AG04449 (cell line): ENCODE measurements at places on chromosomes 5 and 9.

DNA sequence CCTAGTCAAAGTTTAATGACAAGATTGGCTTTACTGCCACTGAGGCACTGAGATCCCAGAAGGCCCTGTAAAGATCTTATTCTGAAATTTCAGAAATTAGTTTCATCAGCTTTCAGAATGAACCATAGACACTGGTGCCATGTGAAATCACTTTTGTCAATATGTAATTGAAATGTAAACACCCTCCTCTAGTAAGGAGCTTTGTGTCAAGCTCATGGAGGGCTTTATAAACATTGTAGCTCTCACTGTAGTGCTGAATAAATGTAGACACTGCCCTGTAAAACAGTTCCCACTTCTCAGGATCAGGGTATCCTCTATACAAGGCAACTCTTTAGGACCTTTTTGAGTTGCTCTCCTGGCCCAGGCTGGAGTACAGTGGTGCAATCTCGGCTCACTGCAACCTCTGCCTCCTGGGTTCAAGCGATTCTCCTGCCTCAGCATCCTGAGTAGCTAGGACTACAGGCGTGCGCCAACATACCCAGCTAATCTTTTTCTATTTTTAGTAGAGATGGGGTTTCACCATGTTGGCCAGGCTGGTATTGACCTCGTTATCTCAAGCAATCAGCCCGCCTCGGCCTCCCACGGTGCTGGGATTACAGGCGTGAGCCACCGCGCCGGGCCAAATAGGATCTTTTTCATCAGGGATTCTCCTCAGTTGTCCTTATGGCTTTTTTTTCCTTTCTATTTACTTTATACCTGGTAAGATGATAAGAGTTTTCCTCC lies 1823.9 kb upstream of the CDH9 start:
- no peak for DNase-seq

DNA sequence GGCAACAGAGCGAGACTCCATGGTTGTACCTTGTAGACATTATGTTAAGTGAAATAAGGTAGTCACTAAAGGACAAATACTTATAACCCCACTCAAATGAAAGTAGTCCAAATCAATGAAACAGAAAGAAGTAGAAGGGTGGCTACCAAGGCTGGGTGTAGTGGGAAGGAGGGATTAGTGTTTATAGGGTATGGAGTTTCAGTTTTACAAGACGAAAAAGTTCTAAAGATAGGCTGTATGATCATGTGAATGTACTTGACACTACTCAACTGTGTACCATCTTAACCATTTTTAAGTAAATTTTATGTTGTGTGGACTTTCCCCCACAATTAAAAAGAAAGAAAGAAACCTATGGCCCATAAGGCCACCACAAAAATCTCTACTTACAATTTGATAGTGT lies 32.2 kb downstream of the ALDH7A1 start:
- no peak for DNase-seq

GRCh38 chr5:67680099-67680498 lies 483.5 kb upstream of the CD180 start:
- DNase-seq: no peak

GRCh38 chr5:150108711-150109514 lies 22.6 kb upstream of the CSF1R start:
- no peak for DNase-seq

DNA sequence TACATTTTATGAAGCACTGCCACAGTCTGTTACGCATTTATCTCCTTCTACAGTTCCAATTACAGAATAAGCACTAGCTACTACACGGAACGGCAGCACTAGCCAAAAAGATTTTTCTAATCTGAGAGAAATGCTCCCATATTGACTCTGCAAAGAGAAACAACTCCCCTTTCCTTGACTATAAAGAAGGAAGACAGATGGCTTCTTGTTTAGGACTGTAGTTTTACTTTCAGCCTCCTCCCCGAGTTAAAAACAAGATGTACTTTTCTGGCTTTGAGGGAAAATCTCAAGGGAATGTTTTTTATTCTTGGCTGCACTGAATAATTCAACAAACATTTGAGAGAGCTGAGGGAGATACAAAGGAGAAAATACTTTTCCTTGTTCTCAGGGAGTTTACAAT lies 1.9 kb upstream of the SLC44A1 start:
- no peak for DNase-seq

GRCh38 chr9:19087106-19088000 lies 15.4 kb downstream of the HAUS6 start:
- DNase-seq: no peak

- DNase-seq: no peak
Measured at GRCh38 chr5:139141446-139142204, 56.5 kb downstream of the SIL1 start.

DNA sequence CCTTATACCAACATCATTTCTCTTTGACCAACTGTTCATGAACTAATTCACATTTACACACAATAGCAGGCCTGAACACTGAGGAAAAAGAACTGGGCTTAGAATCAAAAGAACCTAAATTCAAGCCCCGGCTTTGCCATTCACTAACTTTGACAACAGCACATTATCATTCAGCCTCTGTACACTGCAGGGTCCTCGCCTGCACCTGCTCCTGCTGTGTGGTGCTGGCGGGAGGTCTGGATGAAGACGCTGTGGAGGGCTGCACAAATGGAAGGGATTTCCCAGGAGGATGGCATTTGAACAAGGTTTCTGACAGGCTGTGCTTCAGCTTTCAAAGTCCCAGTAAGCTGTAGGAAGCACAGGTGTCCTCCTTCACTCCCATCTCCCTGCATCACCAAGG lies 151.2 kb downstream of the ZDHHC21 start:
- no peak for DNase-seq

DNA sequence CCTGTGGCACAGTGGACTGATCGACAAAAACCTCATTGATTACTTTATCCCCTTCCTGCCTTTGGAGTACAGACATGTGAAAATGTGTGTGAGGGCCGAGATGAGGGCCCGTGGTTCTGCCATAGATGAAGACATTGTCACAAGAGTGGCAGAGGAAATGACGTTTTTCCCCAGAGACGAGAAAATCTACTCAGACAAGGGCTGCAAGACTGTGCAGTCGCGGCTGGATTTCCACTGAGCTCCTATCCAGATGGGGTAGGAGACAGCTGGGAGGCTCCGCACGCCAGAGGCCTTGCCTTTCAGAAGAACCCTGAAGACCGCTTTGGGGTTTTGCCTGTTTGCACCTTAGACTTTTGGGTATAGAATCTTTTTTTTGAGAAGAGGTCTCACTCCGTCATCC lies 6.4 kb downstream of the TOR1B start:
- DNase-seq: no peak

- peak; percentile 19 for DNase-seq
Measured at GRCh38 chr5:164052536-164053093, 547.2 kb downstream of the MAT2B start.

GRCh38 chr5:138927979-138928378 lies 52.8 kb upstream of the LRRTM2 start:
- DNase-seq: no peak

DNA sequence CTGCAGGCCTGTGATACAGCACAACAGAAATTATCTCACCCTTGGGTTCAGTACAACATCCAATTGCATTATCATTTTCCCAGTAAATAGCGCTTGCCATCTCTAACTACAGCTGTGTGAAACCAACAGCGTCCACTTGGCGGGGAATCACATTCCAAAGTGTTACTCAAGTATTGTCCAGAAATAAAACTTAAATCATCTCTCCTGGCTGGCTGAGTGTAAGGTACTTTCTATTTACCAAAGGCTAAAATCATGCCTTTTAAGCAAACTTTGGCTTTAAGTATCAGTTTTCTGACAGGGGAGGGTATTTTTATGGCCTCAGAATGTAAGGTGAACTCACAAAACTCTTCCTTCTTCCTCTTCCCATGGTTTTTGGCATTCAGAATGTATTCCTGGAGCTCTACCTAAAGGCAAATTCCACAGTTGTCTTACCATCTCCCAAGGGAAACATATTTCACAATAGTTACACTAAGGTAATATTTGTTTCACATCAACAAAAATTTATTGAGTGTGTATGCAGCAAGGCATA lies 205.6 kb upstream of the MPDZ start:
- no peak for DNase-seq

DNA sequence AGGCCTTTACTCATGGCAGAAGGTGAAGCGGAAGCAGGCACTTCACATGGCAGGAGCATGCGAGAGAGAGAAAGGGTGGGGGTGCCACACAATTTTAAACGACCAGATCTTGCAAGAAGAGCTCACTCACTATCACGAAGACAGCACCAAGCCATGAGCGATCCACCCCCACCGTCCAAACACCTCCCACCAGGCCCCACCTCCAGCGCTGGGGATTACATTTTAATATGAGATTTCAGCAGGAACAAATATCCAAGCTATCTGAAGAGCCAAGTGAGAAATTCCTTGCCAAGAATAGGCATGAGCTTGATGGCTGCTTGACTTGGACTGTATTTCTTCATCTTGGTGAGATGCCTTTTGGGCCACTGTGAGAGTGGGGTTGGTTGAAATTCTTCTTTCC lies 88.0 kb downstream of the PDZD2 start:
- DNase-seq: no peak

DNA sequence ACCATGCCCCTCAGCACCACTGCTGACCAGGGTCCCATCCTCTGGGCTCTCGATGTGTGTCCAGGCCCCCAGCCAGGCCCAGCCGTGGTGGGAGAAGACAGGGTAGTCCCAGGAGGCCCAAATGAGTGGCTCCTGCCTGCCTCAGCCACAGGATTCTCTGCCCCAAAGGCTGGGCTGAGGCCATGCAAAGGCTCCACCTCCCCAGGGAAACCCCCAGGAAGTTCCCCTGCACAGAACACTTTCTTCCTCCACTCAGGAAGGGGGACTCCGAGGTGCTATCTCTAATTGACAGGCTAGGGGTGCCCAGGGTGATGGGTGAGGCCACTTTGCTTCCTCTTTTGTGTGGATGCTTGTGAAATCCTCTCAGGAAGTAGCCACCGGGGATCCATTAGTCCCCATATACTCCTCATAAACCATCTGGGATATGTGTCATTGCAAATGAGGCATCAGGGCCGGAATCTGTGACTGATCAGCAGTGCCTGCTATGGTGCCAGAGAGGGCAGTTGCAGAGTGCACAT lies 23.1 kb upstream of the TDRD7 start:
- no peak for DNase-seq

GRCh38 chr5:64505769-64506566 lies at the start of gene RGS7BP:
Gene RGS7BP, plus strand, starts transcription at chr5:64506015. Its CDS starts 610 bp downstream, at chr5:64506625.
- no peak for DNase-seq

GRCh38 chr5:66519626-66520025 lies 76.6 kb upstream of the MAST4 start:
- DNase-seq: no peak

DNA sequence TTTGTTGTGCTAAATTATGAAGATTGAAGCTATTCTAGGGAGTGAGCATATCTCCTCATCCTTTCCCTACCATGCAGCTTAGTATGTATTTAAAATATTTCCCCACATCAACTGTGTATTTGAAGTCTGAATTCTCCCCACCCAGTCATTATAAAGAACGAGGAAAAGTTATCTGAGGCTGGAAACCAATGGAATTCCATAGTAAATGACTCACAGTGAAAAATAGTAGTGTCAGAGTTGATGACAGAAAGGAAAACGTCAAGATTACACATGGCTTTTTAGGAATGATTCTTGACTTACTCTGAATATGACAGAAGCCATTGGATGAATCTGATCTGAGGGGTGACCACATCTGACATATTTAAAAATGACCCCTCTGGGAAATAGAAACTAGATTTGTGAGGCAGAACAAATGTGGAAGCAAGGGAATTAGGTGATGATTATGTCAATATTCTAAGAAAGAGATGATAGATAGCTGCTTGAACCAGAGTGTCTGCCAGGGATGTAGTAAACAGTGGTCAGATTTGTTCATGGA lies 1768.9 kb upstream of the CDH9 start:
- DNase-seq: no peak

DNA sequence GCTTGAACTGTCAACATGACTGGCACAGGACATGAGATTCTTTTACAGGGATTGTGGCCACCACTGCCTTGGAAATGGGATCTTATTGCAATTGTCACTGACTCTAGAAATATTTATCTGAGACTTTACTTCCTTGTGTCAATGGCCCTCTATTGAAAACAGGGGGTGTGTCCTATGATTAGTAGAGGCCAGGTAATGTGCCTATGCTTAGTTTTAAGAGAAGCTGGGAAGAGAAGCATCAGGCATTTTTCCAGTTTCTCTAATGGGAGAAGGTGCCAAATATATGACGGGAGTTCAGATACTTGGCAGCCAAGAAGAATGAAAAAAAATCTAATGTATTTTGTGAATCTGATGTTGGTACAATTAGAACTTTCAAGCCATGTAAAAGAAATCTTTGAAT lies 73.9 kb upstream of the VCAN start:
- DNase-seq: no peak

GRCh38 chr5:14467886-14468285 lies 113.7 kb upstream of the OTULINL start:
- no peak for DNase-seq

DNA sequence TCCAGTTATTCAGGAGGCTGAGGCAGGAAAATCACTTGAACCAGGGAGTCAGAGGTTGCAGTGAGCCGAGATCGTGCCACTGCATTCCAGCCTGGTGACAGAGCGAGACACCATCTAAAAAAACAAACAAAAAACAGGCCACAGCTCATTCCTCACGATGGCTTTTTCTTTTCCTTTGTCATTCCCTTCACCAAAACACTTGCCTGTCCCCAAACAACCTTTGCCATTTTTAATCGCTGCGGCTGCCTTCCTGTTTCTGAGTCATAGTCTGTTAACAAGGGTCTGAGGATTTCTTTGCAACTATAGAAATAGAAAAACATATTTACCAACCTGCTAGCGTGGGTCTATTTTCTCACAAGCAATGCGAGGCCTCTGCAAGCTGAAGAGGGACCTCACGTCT lies 123.0 kb upstream of the FSTL4 start:
- no peak for DNase-seq

DNA sequence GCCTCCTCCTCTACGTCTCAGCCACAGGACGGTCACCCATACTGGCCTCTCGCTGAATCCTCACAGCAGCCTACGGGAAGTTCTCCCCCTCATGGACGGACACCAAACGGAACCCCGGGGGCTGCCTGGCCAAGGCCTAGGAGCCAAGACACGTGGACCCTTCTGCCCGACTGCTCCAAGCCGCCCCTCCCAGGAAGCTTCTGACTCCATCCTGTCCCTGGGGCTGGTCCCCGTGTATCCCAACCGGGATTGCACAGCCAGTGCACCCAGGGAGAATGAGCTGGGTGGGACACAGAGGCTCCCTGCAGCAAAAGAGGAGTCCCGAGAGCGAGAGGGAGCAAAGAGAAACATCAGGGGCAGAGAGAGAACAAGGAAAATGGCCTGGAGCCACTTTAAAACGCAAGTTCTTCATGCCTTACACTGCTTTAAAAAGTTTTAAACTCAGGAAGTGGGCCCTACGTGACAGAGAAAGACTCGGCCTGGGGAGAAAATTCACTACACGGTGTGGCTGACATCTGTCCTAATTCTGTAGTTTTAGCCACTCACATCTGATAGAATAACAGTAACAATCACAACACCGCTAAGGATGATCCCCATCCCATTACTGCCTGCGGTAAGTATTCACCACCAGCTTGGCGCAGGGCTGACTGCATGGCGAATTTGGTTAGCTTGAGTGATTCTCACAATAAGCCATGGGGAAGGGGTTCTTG lies 3.0 kb downstream of the FAM78A start:
- DNase-seq: no peak

GRCh38 chr5:98964621-98965020 lies 35.8 kb upstream of the CHD1 start:
- DNase-seq: no peak
